ENCODE measurements at places on chromosomes 16 and 17.

DNA sequence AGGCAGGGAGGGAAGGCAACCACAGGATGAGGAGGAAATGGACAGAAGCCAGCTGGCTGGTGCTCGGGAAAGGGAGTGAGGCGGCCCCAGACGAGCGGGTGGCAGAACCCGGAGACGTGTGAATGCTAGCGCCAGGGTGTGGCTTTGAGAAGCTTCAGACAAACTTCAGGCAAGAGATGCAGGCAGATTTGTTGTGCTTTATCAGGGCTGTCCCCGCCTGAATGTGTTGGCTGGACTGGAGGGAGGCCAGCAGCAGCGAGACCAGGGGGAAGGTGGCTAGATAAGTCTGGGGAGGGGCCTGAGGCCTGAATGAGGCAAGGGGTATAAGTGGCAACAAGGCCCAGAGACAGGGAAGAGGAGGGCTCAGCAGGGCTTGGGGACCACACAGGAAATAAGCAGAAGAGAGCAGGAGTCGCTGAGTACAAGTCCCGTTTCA, 22.0 kb downstream of the CAMKK1 start:
- no peak for DNase-seq

GRCh38 chr16:78961464-78961863, 639.1 kb downstream of the MAF start:
- DNase-seq: no peak

GRCh38 chr16:87929986-87930385, 6.3 kb downstream of the CA5A start:
- DNase-seq: no peak

GRCh38 chr17:49708515-49709183, 885 bp upstream of the SLC35B1 start:
- no peak for DNase-seq

DNA sequence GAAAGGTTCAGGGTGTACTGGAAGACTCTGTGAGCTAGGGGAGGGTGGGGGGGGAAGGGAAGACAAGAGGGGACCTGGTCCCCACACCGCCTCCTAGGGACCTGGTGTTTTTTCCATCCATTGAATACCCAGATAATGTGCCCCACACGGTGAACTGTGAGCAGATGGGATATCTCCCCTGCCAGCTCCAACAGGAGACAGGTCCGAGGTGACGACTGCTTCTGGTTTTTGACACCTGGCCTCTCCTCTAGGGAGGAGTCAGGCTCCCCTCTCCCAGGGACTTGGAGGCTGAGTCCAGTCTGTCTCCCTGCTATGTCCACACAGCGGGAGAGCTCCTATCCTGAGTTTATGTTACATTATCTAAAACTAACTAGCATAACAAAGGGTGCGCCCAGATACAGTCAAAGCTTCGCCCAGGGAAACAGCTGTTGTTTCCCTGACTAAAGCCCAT, 1.8 kb downstream of the MARVELD3 start:
- DNase-seq: no peak

DNA sequence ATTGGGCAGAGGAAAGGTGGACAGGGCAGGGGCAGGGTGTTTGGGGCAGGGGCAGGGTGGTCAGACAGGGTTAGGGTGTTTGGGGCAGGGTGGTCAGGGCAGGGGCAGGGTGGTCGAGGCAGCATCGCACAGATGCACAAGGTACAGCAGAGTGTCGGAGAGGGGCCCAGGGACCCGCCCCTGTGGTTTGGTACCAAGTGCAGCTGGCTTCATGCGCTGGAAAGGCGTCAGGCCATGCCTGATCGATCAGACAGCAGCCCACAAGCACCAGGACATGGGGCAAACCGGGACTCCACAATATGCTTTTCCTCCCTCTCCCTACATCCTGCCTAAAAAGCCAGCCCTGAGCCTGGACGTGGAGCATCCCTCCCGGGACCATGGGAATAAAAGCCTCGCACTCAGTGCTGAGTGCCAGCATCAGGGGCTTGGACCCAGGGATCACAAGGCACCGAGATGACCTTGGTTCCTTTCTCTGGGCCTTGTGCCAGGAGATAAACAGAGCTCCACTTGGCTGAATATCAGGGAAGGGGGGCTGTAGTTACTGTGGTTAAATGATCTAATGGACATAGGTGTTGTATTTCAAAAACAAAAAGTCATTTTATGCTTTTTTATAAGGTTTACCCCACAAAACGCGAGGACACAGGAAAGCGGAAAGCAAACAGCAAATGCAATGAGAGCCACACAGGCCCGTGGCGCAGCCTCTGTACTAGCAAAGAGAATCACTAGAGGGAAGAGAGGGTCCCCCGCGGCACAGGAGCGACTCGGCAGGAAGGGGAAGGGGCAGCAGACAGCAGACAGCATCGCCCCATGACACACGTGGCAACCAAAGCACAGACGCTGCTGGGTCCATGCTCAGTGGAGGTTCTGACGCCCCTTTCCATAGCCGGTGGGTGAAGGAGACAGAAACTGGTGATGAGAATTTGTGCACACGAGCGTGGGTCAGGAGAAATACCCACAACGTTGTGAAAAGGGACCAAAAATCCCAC, 5.3 kb upstream of the HEXD start:
- DNase-seq: no peak

DNA sequence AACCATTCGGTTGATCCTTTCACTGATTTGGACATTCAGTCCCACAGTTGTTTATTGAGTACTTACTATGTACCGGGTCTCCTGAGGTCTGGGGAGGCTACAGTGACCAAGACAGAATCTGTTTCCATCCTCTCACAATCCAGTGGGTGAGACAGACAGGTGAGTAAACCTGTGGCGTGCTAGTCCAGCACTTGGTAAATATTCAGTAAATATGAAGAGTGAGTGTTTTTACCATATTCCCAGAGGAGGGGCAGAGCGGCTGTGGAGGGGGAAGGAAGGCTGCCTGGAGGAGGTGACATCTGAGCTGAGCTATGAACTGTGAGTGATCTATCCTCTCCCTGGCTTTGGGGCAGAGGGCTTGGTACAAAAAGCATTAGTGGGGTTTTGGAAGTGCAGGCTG, 31.4 kb downstream of the CCR7 start:
- no peak for DNase-seq

- no peak for DNase-seq
These were observed 110.8 kb downstream of the IRX3 start for GRCh38 chr16:54175552-54176375.

DNA sequence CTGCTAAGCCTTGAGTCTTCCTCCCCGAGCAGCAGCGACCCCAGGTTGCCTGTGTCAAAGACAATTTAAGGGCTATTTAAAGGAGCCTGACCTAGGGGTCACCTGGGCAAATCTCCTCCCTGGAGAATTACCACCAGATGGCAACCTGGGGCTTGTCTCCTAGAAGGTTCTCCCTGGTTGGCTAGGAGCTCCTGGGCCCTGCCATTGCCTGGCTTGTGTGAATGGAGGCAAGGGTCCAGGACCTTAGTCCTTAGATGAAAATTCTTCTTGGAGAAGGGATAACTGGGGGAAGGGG, 51.3 kb upstream of the TAC4 start:
- DNase-seq: no peak

- no peak for DNase-seq
These were observed 32.2 kb upstream of the CHMP6 start for GRCh38 chr17:80959330-80960036.

- DNase-seq: no peak
These were observed 17.6 kb upstream of the CBX2 start for GRCh38 chr17:79760197-79760906.

GRCh38 chr17:56891751-56892150, 22.1 kb downstream of the TRIM25 start:
- DNase-seq: no peak

- DNase-seq: no peak
These were observed 13.7 kb downstream of the WNT9B start for GRCh38 chr17:46865100-46865499.

DNA sequence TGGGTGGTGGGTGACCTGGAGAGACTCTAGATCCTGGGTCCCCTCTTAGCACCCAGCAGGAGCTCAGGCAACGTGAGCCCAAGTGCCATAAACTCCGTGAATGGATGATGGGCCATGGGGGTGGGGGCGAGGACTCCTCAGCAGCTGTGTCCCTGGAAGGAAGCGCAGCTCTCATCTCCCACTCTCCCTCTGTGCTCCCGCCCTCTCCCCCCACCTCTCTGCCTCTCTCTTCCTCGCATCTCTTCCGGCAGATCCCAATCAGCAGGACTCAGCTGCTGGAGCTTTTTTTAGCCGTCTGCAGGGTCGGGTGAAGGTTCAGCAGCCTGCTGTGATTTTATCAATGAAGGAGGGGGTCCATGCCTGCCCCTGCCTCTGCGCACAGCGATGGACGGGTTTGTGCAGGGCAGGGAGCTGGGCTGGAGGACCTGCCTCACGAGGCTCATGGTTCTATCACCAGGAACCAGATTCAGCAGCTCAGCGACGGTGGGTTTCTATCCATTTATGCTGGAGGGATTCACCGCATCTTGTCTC, 8.3 kb downstream of the CCR7 start:
- DNase-seq: no peak

GRCh38 chr17:68387435-68388218, 69.7 kb downstream of the WIPI1 start:
- DNase-seq: no peak

- no peak for DNase-seq
These were observed at the start of gene DRC7 for GRCh38 chr16:57694725-57695679. Gene DRC7, plus strand, starts transcription at chr16:57694806. Its CDS starts 3,144 bp downstream, at chr16:57697950.

DNA sequence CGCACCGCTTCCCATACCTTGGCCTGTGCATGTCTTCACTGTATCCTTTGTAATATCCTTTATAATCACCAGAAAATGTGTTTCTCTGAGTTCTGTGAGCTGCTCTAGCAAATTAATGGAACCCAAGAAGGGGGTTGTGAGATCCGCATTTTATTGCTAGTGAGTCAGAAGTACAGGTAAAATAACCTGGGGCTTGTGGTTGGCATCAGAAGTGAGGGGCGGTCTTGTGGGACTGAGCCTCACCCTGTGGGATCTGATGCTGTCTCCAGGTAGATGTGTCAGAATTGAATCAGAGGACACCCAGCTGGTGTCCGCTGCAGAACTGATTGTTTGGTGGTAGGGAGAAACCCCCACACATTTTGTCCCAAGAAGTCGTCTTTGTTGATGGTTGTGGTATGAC, 382.4 kb downstream of the SNX29 start:
- no peak for DNase-seq

DNA sequence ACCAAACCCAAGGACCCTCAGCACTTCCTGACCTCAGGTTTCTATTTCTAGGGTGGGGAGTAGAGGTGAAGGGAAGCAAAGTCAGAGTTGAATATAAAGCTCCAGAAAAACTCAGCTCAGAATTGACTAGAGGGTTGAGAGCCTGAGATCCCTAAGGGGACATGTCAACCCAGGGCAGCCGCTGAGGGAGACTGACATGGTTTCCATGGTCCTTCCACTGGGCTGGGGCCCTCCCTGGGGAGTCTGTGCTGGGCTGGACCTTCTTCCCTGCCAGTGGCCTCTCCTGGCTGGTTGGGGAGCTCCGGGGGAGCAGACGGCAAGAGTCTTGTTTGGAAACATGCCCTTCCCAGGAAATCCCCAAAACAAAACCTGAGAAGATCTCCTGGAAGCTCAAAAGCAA, 121.3 kb downstream of the METRNL start:
- no peak for DNase-seq

- DNase-seq: no peak
These were observed 3.6 kb downstream of the SCRN2 start for GRCh38 chr17:47837401-47838039.

GRCh38 chr17:72707881-72708280, 384.6 kb downstream of the SLC39A11 start:
- DNase-seq: no peak
